ENCODE measurements at places on chromosomes 4 and X.

- DNase-seq, result no peak
Observed at GRCh38 chrX:140664939-140665338, 44.6 kb upstream of the LINC00632 start.

DNA sequence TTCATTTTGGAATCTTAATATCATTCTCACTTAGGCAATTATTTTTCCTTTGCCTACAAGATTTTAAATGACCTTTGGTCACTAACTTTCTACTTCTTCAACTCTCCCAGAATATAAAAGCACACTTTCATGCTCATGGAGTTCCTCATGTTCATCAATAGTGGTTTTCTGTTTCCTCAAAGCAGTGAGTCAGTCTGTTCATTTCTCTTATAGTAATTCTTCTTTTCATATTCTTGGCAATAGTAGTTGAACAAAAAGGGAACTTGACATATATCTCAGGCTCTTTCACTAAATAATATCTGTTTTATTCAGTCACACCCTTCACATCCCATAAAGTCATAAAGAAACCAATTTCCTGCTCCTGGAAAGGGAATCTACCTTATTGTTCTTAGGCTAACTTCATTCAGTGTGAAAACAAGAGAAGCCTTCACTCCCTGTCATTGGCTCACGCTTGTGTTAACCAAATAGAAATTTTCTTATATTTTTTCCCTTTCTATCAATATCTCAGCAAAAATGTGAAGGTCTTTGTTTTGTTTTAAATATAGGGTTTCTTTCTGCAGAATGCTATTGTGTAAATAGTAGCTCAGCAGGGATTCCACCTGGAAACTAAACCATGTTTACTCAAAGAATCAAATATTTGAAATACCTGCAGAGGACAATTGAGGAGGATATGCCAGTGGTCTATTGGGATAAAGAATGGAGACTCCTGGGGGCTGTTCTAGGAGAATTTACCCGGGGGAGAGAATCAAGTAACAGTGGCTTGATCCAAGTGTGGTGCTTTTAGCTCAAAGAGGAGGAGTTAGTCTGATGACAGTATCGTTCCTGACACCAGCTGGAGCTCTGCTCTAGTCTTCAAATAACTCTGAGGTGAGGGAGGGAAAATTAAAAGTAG, 13.4 kb upstream of the TNIP3 start:
- DNase-seq, result no peak

- no peak for DNase-seq
Observed at GRCh38 chr4:2183394-2183793, 58.5 kb downstream of the HAUS3 start.

DNA sequence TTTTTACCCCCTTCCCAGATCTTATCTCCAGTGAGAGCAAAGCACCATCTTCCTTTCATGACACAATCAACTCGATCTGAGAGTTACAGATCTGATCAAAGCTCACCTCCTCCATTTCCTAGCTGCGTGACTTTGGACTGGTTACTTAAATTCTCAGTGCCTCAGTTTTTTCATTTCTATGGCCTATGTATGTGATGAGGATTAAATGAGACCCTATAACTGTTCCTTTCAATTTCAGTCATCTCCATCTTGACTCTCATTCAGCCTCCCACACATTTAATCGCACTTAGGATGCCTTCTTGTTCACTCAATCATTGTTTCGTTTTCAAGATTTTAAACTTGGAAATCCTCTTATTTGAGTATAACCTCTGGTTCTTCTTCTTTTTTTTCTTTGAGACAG, 20.1 kb upstream of the CXCR3 start:
- DNase-seq, result no peak

GRCh38 chrX:66193821-66194220, 29.8 kb downstream of the HEPH start:
- no peak for DNase-seq

DNA sequence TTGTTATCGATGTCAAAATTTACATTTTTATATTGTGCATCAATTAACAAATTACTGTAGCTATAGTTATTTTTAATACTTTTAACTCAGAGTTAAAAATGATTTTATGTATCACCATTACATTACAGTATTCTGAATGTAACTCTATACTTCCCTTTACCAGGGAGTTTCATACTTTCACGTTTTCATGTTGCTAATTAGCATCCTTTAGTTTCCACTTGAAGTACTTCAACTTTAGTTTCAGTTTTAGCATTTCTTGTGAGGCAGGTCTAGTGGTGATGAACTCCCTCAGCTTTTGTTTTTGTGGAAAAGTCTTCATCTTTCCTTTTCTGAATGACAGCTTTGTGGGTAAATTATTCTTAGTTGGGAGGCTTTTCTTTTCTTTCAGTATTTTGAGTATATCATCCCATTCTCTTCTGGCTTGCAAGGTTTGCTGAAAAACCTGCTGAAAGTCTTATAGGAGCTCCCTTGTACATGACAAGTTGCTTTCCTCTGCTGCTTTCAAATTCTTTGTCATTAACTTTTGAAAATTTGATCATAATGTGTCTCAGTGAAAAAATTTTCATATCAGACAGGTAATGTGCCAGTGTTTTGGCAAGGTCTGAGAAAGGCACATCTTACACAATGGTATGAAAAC, 9.8 kb upstream of the CISD2 start:
- DNase-seq, result no peak
